ENCODE measurements at places on chromosomes 2 and 18. TPM values are rescaled to one million over a fixed set of nuclear protein-coding genes. Genes with fewer than 3 reads are reported as not detected.

LYPD1 gene
- total RNA-seq = not detected

MROH2A gene
- total RNA-seq = not detected

ACKR3 gene
- 23.9 TPM for total RNA-seq

CAVIN2 gene
- total RNA-seq = 4.9 TPM

LIMS3 gene
- total RNA-seq = 1.4 TPM

RIOK3 gene
- 47.0 TPM for total RNA-seq

ACYP2 gene
- total RNA-seq = 8.3 TPM

Data from airway epithelial cell (primary cell).